NCI-H1694 (cell line): ENCODE measurements at places on chromosomes 12 and 14.

DNA sequence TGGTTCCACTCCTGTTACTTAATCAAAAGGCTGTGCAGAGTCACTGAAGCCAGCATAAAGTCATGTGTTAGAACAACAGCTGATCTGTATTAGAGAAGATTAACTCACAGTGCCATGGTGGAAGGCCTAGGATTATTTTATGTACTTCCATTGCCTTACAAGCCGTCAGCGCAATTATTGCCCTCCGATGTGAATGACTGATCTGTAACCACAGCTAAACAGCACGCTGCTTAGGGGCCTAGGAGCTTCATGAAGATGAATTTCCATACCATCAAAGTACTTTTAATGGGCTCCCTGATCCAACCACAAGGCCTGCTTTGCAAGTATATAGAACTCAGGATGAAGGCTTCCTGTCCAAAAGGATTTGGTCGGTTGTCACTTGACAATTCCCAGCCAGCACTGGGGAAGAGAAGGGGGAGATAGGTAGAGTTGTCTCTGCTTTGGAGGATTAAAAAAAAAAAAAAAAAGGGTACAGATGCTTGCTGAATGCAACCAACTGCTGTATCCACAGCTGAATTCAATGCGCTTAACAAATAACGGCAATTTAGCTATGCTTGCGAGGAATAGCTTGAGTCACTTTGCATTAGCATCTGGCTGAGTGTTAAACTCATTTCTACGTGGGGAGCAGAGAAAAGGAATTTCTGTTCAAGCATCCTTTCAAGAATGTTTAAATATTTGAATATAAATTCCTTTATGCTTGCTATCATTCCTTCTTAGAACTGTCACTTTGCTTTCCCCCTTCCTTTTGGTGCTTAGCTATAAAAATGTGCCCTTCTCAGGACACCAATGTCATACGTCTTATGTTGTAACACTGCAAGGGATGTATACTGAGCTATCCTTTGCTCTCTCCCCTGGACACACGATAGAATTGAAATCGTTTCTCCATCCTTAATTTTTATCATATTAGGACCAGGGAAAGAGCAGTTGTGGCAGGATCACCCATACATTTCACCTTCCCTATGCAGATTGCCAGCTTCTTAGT is 387.8 kb downstream of the SOX5 start:
- DNase-seq: no peak

GRCh38 chr14:89351516-89352404 is 65.3 kb downstream of the FOXN3 start:
- DNase-seq: no peak

- no peak for DNase-seq
Measured at GRCh38 chr14:25111061-25111601, 61.2 kb upstream of the STXBP6 start.

DNA sequence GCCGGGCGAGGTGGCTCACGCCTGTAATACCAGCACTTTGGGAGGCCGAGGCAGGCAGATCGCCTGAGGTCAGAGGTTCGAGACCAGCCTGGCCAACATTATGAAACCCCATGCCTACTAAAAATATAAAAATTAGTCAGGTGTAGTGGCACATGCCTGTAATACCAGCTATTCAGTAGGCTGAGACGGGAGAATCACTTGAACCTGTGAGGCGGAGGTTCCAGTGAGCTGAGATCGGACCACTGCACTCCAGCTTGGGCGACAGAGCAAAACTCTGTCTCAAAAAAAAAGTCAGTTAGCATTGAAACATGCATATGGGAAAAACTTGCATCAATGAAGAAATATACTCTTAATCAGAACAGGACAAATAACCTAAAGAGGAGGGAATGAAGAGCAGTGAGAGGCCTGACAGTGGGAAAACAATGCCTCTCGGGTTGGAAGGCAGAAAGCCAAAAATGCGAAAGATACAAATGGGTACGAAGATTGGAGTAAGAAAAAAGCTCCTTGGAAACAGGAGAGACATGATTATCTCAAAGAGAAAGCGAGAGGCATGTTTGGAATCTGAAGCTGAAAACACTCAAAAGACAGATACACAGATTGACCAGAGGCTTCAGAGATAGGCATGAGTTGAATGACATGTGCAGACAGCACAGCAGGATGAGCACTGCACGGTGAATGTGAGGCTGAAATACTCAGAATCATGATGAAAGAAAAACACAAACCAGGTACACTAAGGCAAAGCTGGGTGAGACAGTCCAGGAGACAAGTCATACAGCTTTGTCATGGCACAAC is 30.6 kb downstream of the RESF1 start:
- DNase-seq: no peak

DNA sequence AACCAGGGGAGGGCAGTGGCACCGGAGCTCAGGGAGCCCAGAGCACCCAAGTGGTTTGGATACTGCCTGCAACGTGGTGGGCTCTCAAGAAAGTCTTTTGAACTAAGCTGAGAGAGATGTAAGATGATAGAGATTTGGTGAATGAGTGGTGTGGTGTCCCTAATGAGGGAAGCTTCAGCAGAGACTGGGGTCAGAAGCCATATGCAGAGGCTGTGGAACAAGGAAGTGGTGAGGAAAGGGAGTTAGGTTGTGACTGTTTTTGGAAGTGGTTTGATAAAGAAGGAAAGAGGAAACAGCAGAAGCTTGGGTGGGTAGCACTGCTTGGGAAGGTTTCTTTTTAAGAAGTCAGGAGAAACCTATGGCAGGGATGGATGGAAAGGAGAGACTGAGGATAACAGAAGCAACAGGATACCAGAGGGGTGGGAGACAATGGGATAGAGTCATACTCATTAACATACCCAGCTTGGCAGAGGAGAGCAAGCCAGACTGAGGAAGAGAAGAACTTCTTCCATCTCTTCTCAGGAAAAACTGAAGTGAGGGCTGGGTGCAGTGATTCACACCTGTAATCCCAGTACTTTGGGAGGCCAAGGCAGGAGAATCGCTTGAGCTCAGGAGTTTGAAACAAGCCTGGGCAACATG is 24.1 kb downstream of the SLC4A8 start:
- no peak for DNase-seq

GRCh38 chr14:96091941-96092411 is 52.8 kb downstream of the C14orf132 start:
- no peak for DNase-seq

DNA sequence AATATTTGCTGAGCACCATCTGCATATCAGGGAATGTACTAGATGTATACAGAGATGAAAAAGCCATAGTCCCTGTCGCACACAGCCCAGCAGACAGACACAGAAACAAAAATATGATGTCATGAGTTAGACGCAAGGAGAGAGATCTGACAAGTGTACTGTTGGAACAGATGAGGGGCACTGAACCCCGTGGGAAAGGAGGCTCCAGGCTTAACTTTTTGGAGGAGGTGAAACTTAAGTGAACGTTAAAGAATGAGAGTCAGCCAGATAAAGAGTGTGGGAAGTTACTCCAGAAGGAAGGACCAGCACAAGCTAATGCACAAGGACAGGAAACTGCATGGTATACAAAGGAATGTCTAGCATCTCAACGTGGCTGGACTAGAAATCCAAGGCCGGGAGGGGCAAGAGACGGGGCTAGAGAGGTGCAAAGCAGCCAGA is 2.5 kb upstream of the ACTN1 start:
- DNase-seq: no peak

- DNase-seq: no peak
Measured at GRCh38 chr12:105980533-105980932, 158.2 kb downstream of the NUAK1 start.

- no peak for DNase-seq
Measured at GRCh38 chr14:87617079-87617478, 375.9 kb downstream of the GALC start.

DNA sequence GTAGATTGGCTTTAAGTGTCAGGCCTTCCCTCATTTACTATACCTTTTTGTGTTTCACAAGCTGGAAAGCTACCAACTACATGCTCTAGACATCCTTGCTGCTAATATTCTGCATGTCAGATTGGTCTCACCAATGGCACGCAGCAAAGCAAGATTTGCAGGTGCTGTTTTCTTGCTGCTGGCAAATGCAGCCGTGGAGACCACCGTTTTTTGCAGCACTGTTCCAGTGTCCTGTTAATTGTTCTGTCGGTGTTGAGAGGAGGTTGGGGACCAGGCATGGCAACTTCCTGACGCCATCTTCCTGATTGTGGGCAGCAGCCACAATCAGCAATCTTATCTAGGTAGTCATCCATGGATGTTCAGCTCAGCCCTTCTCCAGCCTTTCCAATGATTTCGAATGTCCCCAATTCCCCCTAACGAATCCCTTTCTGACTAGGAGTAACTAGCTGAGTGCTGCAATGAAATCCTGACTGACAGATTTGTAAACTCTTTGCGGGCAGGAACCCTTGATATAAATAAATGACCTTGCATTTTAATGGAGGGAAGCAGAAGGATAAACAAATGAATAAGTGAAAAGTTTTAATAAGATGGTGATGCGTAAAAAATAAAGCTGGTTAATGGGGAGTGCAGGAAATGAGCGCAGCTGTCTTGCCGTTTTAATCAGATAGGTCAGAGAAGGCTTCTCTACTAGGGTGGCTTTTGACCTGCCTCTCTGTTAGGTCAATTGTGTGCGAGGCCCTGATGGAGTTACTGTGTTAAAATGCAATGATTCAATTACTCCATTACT is 574 bp upstream of the CRADD start:
- no peak for DNase-seq

DNA sequence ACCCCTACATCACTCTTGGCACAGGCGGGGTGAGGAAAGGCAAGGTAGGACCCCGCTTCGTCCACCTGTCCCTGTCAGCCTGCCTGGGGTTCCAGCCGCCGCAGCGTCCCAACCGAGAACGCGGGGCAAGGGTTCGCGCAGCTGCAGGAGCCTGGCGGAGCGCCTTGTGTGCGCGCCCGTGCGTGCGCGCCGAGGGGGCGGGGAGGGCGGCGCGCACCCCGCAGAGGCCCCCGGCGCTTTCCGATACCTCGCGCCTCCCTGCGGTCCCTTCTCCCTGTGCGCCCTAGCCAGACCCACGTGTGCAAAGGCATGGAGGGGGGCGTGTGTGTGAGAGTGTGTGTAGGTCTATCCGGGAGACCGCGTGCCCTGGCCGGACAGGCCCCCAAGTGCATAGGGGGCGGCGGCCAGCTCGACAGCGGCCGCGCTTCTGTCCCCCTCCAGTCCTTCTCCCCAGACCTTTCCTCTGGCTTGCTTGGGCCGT is 122.4 kb downstream of the TSPAN9 start:
- no peak for DNase-seq

- DNase-seq: peak; percentile 33
Measured at GRCh38 chr14:77498120-77498979, at the start of gene ISM2. ISM2 (minus strand) TSS chr14:77498816; CDS start chr14:77498793, 23 bp downstream.

GRCh38 chr12:2101359-2101758 is 48.6 kb downstream of the CACNA1C start:
- DNase-seq: no peak

DNA sequence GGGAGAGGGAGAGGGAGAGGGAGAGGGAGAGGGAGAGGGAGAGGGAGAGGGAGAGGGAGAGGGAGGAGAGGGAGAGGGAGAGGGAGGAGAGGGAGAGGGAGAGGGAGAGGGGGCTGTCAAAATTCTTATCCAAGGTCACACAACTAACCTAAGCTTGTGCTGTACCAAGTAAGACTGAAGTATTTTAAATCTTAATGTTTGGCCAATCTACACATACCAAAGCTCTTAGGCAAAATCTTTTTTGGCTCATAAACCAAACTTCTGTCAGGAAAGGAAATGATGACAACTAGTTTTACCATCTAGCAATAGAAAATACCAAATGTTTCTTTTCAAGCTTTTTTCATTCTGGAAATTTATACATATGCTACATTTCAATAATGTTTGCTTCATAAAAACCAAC is 33.8 kb downstream of the CCDC38 start:
- no peak for DNase-seq

GRCh38 chr12:66196806-66197205 is 7.8 kb downstream of the IRAK3 start:
- no peak for DNase-seq

GRCh38 chr14:55780156-55780946 is 200.3 kb downstream of the KTN1 start:
- DNase-seq: no peak

GRCh38 chr12:120684523-120684932 is 2.4 kb upstream of the MLEC start:
- DNase-seq: no peak

DNA sequence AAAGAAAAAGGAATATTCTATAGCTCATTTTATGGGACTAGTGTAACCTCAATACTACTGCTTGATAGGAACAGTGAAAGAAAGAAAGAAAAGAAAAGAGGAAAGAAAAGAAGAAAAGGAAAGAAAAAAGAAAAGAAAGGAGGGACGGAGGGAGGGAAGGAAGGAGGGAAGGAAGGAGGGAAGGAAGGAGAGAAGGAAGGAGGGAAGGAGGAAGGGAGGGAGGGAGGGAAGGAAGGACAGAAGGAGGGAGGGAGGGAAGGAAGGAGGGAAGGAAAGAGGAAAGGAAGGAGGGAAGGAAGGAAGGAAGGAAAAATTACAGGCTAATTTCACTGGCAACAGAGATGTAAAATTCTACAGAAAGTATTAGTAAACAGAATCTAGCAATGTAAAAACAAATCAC is 215.5 kb downstream of the ITPR2 start:
- DNase-seq: no peak

GRCh38 chr12:107267604-107268003 is 174.3 kb upstream of the CRY1 start:
- no peak for DNase-seq

- DNase-seq: no peak
Measured at GRCh38 chr14:19918553-19919264, 1.7 kb upstream of the OR4K5 start.

DNA sequence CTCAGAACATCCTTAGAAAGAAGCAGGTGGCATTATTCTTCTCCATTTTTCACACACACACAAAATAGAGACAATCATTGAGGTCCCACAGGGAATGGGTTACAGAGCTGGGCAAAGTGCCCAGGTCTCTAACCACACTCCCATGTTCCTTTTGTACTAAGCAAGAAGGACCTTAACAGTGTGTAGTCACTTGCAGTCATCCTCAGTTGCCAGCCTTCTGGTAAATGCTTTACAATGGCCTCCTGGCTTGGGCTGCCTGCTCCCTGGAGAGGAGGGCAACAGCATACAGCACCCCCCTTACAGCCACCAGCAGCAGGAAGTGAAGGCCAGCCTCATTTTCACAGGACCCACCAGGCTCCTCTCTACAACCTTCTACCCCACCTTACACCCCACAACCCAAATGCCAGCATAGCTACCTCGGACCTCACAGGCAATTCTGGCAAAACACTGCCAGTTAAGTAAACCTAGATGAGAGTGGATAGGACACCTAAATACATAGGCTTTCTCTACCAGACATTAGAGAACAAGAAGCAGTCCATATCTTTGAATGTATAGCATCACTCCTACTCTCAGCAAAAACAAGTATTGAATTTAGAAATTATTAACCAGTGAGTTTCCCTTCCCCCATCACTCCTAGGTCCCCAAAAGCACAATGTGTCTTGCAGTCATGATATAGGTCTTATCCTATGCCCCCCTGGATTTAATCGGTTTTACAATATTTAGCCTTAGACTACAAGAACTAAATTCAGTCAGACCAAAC is 88.1 kb downstream of the PPP2R5E start:
- DNase-seq: peak; percentile 30
